ENCODE measurements at places on chromosomes 11 and 22.

DNA sequence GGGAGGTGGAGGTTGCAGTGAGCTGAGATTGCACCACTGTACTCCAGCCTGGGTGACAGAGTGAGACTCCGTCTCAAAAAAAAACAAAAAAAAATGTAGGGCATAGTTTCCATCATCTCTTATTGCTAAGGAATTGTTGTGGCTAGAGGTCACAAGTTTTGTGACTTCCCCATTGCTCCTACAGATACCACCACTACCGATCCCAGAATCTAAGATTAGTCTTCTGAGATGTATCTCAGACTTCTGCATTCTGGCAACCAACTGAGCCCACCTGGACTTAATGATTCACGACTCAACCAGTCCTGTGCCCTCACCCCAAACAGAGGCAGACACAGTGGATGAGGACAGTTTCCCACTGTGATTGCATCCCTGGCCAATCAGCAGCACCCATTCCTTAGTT lies 148.9 kb downstream of the NECTIN1 start:
- DNase-seq, result no peak

DNA sequence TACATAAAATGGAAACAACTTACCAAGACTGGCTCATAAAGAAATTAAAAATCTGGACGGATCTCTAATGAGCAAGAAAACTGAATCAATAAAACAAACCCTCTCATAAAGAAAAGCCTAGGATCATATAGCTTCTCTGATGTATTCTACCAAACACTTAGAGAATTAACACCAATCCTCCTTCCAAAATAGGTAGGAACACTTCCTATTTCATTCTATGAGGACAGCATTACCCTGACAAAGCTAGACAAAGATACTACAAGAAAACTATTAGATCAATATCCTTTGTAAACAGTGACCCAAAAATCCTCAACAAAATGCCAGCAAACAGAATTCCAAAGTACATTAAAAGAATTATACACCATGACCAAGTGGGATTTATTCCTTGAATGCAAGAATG lies 52.9 kb upstream of the CLTCL1 start:
- no peak for DNase-seq

DNA sequence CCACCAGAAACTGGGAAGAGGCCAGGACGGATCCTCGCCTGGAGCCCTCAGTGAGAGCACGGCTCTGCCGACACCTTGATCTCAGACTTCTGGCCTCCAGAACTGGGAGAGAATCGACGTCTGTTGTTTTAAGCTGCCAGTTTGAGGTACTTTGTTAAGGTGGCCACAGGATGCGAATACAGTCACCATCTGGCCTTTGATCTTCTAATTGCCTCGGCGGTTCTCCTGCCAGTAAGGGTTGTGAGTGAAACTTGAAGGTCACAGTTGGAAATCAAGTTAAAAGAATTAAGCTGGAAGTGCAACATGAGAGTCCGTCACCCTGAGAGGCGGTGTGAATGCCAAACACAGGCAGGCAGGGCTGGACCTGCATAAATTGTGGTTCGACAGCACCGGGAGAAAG lies 27.9 kb downstream of the PARVB start:
- DNase-seq, result no peak

GRCh38 chr11:19216021-19216420 lies 14.2 kb upstream of the CSRP3 start:
- no peak for DNase-seq

DNA sequence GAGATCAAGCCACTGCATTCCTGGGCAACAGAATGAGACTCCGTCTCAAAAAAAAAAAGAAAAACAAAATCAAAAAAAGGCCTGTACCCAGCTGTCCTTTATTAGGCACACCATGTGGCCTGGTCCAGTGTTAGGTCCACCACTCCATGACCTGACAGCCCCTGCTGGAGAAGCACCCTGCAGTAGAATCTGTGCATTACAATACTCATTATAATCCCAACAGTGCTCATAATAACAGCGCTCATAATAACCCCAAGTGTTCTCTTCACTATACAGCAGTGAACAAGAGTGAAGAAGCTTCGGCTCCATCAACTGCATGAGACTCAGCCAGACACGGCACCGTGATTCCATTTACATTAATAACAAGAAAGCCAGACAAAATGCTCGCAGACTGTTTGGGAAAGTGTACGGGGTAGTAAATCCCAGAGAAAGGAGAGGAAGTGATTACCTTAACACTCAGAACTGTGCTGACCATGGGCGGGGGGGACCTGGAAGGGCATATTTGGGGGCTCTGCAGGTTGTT lies 8.9 kb upstream of the EHD1 start:
- DNase-seq, result no peak

DNA sequence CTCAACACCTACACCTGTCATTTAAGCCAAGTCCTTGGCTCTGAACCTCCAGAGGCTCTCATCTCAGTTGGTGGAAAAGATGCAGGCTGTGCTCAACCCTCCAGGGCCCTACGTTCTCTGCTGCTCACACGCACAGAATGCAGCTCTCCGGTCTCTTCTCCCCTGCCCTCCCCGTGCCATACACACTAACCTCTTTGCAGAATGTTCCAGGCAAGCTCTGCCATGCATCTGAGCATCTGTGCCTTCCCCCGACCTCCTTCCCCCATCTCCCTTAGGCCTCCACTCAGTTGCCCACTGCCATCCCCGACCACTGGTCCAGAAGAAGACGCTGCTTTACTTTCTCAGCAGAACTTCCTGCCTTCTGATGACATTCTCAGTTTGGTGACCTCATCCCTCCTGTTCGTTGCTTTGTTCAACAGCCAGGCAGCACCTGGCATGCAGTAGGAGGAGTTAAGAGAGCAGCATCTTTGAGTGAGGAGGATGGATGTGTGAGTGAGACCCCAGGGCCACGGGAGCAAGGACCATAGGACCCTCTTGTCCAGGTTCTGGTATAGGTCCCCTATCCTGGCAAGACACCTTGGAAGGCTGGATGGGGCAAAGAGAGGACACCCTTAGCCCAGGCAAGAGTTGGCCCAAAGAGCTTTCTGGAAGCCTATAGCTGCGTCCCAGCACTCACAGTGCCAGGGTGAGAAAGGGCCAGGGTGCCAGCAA lies 598.0 kb downstream of the BRD1 start:
- no peak for DNase-seq

- DNase-seq, result no peak
Measured at GRCh38 chr11:70381350-70381749, 17.0 kb upstream of the CTTN start.

GRCh38 chr22:31637447-31637890 lies 24.5 kb downstream of the PISD start:
- DNase-seq, result peak; percentile 54

GRCh38 chr22:47851586-47851985 lies 1089.1 kb downstream of the TBC1D22A start:
- DNase-seq, result peak; percentile 67

GRCh38 chr22:50657925-50658324 lies 14.7 kb upstream of the SHANK3 start:
- no peak for DNase-seq

DNA sequence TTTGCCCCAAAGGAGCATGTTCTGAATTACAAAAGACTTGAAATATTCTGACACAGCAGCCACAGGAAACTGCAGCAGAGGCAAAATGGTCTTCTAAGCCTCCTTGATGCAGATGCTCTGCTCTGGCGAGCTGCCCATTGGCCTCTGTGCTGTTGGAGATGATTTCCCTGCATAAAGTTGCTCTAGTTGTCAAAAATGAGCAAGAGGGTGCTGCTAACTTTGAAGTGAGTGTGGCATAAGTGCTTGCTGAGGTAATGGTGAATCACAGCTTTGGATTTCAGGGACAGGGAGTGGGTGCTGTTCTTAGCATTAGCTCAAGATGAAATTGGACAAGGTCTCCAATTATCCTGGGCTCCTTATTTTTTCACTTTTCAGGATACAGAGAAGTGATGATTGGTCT lies 435.4 kb downstream of the TMEM135 start:
- DNase-seq, result no peak
